ENCODE measurements at places on chromosomes 5 and 9.

GRCh38 chr5:115170134-115170928 lies 623 bp upstream of the TRIM36 start:
- peaks cover 20% of the 10 kb centered on the region for H3K4me1 ChIP-seq
- H3K27me3 ChIP-seq = peaks cover 48% of the 10 kb centered on the region
- H3K36me3 ChIP-seq = no peaks in the 10 kb centered on the region
- no peak for DNase-seq
- no peak overlapping the region for H3K27ac ChIP-seq
- H3K4me3 ChIP-seq = peak overlapping the region; percentile 6

DNA sequence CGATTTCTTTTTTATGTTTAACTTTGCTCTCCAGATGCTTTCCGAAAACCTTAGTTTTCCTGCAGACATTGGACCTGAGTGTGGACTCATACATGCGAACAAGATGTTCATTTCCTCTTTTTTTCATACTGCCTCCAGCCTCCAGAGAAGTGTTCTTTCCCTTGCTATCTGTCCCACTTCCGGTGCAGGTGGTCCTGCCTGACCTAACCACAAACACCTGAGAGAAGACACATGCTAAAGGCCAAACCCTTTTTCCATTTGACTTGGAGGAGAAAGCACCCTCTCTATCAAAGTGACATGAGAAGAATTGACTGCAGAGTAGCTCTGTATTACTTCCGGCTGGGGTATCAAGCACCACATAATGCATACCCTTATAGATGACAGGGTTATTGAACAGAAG lies 334.0 kb downstream of the ARHGEF28 start:
- no peak overlapping the region for H3K4me3 ChIP-seq
- DNase-seq = no peak
- no peaks in the 10 kb centered on the region for H3K4me1 ChIP-seq
- H3K36me3 ChIP-seq = no peaks in the 10 kb centered on the region

DNA sequence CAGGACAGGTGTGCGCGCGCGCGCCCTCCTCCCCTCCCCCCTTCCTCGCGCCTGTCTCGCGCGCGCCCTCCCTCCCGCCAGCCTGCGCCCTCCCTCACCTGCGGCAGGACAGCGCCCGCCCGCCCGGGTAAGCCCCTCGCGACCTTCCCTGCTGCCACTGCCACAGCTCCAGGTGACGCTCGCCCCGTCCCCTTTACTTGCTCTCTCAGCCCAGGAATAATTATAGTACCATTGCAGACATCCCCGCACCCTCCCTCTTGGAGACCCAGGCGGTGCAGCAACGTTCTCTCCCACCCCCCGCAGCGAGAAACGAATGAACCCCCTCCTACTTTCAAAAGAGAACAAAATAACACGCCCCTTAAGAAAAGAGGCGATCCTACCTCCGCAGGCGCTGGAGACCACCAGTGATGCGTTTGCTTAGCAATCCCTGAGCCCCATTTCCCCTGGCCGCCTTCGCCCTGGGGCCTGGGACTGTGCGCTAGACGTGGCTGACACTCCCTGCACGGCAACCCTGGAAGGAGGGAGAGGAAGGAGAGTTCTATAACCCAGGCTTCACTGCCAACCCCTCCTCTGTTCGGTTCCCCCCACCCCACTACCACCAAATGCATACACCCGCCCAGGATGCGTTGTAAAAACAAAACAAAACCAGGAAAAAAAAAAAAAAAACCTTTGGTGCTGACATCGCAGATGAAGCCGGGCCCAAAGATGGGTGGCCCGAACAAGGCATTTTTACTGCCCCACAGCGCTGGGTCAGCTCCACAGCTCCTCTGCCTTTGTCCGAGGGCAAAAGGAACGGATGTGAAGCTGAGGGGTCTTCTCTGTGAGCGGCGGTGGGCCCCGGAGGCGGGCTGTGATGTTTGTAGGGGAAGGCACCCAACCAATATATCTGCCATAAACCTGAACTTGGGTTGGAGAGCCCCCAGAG lies 5.6 kb upstream of the PURA start:
- DNase-seq = peak; percentile 28
- H3K36me3 ChIP-seq = no peaks in the 10 kb centered on the region
- peaks cover 42% of the 10 kb centered on the region for H3K4me1 ChIP-seq
- peaks cover 12% of the 10 kb centered on the region for H3K27me3 ChIP-seq
- peak overlapping the region; percentile 94 for H3K27ac ChIP-seq

GRCh38 chr9:88802533-88802932 lies 188.7 kb upstream of the S1PR3 start:
- no peaks in the 10 kb centered on the region for H3K36me3 ChIP-seq
- no peaks in the 10 kb centered on the region for H3K4me1 ChIP-seq
- no peak overlapping the region for H3K4me3 ChIP-seq
- no peak for DNase-seq
- H3K27ac ChIP-seq = no peak overlapping the region

DNA sequence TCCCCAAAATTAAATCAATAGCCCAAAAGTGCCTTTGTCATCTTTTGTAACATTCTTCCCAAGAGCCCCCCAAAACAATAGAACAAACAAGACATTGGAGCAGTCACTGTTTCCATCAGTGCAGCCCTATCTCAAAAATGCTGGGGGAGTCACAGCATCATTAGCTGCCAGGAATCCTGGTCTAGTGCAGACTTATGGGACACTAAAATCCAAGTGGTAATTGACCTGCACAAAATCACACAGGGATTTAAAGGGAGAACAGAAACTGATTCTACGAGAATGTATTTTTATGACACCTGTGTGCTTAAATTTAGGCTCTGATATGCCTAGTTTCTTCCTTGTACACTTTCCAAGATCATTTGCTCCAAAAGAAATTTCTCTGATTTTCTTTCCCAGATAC lies 172.9 kb downstream of the GLIS3 start:
- H3K4me3 ChIP-seq = no peak overlapping the region
- H3K27ac ChIP-seq = no peak overlapping the region
- no peaks in the 10 kb centered on the region for H3K36me3 ChIP-seq
- H3K27me3 ChIP-seq = no peaks in the 10 kb centered on the region

GRCh38 chr9:114025196-114025753 lies 52.8 kb downstream of the AMBP start:
- DNase-seq = no peak
- H3K4me1 ChIP-seq = no peaks in the 10 kb centered on the region
- no peak overlapping the region for H3K27ac ChIP-seq
- H3K27me3 ChIP-seq = peaks cover 2% of the 10 kb centered on the region
- H3K36me3 ChIP-seq = no peaks in the 10 kb centered on the region

DNA sequence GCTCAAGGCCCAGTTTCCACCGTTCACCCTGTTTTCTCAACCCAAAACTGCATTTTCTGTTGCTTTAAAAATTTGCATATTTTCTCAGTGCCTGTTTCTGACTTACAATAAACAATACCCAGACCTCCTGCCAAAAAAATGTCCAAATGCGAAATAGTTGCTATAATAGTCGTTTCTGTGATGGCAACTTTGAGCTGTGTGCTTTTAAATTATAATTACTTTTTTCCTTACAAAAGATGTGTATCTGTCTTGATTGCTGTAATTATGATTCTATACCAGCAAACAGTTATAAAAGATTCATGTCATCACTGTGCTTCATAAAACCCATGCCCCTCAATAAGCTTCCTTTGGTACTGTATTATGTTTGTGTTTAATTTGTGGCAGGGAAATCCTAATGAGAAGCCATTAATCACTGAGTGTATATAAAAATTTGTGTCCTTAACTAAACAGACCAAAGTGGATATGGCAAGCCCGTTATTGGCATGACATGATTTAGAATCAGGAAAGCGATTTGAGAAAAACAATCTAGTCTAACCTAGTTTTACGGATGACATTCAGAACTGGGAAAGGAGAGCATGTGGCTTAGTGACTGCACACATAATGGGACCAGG lies 5.4 kb upstream of the SLC1A3 start:
- H3K4me3 ChIP-seq = no peak overlapping the region
- no peak for DNase-seq
- no peaks in the 10 kb centered on the region for H3K4me1 ChIP-seq
- H3K27me3 ChIP-seq = peaks cover 10% of the 10 kb centered on the region
- no peaks in the 10 kb centered on the region for H3K36me3 ChIP-seq

GRCh38 chr9:69590266-69590665 lies 81.9 kb downstream of the APBA1 start:
- DNase-seq = no peak
- no peak overlapping the region for H3K27ac ChIP-seq
- no peaks in the 10 kb centered on the region for H3K36me3 ChIP-seq
- no peak overlapping the region for H3K4me3 ChIP-seq
- H3K4me1 ChIP-seq = no peaks in the 10 kb centered on the region

Data from CD4-positive, CD25-positive, alpha-beta regulatory T cell (primary cell).